ENCODE measurements at places on chromosomes 2 and 18.

- no peak for DNase-seq
Observed at GRCh38 chr2:71298914-71299313, 32.7 kb upstream of the ZNF638 start.

- DNase-seq, result no peak
Observed at GRCh38 chr2:33848486-33848885, 249.4 kb upstream of the FAM98A start.

DNA sequence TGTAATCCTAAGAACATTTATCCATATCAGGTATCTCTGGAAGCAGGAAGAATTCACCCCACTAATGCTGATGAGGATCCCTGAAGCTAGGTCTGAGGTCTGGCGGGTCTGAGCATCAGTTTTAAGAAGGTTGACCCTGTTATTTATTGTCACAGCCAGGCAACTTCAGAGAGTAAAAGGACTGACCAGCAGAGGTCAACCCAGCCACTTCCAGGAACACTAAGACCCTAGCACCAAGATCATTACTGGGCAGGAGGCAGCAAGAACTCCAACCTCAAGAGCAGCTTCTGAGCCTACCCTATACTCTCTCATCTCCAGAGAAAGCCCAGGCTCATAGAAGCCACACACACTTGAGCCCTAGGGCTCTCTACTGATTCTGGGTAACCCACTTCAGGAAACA is 901.4 kb downstream of the DCDC2C start:
- DNase-seq, result no peak

- no peak for DNase-seq
Observed at GRCh38 chr2:106191511-106192016, 2.5 kb downstream of the UXS1 start.

- DNase-seq, result no peak
Observed at GRCh38 chr2:37020212-37020886, 54.0 kb upstream of the STRN start.

DNA sequence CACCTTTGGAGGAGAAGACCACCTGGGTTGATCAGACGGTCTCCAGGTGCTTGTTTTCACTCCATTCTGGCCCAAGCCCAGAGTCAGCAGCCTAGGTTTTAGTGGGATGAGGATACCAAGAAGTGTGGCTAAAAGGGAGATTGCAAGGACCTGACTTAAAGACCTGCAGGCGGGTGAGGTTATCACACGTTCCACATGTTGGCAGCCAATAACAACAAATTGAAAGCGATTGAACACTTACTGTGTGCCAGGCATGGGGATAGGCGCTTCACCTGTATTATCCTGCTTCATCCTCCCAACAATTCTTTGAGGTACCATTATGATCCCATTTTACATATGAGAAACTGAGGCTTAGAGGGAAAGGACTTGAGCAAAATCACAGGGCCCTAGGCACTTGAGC is 5.0 kb downstream of the ARL4C start:
- DNase-seq, result no peak

GRCh38 chr2:223576873-223577272 is 25.3 kb downstream of the SCG2 start:
- no peak for DNase-seq

- no peak for DNase-seq
Observed at GRCh38 chr2:18722101-18722500, 132.7 kb upstream of the NT5C1B start.

GRCh38 chr2:66872081-66872985 is 437.4 kb downstream of the MEIS1 start:
- DNase-seq, result no peak

Data from RWPE2 (cell line).